ENCODE measurements at places on chromosomes 3 and 15. TPM values are rescaled to one million over a fixed set of nuclear protein-coding genes. Genes with fewer than 3 reads are reported as not detected.

Gene SLC2A2
- total RNA-seq, result under 0.01 TPM

Gene ZDHHC23
- total RNA-seq, result 0.97 TPM

Gene MNS1
- 0.73 TPM for total RNA-seq

Gene FAM81A
- total RNA-seq, result 0.12 TPM

Gene PLCL2
- 35.4 TPM for total RNA-seq

Gene GPR27
- total RNA-seq, result 0.12 TPM

Data from hair follicle dermal papilla cell (primary cell).